ENCODE measurements at places on chromosomes 4 and X.

- no peak for DNase-seq
These were observed 45.2 kb downstream of the SLC4A4 start for GRCh38 chr4:71383984-71384383.

DNA sequence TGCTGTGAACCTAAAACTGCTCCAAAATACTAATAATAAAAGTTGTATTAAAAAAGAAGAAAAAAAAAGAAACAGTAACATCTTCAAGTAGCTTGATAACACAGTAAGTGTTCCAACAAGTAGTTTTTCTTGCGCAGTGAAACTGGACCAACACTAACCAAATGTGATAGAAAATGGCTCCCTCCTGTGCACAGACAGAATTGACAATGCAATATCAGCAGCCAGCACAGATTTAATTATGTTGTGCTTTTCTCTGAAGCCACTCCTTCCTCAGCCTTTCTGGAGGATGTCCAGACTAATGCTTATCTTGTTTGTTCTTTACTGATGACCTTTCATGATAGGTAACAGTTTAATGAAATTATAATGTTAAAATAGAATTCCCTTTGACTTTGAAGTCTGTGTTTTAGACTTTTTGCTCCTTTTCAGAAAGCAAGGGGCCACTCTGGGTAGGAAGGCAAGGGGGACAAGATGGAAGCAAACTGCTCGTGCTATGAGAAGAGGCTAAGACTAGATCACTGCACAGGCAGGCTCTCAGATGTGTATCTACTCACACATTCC lies 147.1 kb upstream of the RPL34 start:
- no peak for DNase-seq

DNA sequence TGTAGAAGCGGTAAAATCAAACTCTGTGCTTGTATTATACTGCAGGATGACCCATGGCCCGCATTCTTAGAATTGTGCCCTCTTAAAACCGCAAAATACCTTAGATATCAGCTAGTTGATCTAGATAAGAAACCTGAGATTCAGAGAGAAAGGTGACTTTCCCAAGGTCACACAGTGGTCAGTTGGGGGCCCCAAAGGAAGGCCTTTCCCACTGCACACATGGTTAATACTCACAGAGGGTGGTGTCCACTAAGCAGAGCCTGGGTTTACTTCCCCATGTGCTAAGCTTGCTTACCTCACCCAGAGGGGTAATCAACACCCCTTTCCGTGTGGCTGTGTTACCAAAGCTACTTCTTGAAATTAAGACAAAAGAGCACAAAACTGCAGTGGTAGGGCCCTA lies 66.3 kb downstream of the RBM47 start:
- DNase-seq = no peak

GRCh38 chr4:61194571-61194970 lies 5.6 kb upstream of the ADGRL3 start:
- DNase-seq = no peak

DNA sequence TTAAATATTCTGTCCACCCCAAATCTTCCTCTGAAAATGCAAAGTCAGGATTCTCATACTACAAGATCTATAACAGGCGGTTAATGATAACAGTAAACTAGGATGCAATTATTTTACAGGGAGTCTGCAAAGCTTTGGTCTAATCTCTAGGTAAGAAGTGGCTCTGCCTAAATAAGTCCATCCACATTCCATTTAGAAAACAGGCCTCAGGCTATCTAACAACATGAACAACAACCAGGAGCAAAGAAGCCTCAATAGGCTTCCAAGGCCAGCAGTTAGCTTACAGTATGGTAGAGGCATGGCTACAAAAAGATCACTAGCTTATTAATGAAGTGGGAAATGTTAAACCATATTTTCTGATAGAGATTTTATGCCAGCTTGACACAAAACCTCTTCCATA lies 6.4 kb downstream of the MAB21L2 start:
- DNase-seq = no peak

GRCh38 chr4:187286525-187286924 lies 562.9 kb upstream of the FAT1 start:
- no peak for DNase-seq

DNA sequence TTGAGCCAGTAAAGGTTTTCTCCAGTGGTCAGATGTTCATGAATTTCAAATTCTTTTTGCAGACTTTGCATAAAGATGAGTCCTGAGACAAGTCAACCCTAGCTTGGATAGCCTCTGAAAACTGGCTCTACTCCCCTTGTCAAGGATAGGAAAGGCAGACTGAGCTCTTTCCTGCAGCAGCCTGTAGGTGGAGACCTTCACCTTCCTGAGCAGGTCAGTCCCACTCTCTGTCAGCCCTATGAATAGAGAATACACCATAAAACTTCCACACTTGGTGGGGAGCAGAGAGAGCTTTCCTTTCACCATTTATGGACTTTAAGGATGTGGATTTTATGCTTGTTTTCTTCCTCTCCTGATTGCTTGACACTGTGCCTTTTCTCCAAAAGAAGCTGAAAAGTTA lies 41.9 kb downstream of the PCDH19 start:
- no peak for DNase-seq

GRCh38 chr4:38489924-38490639 lies 173.9 kb upstream of the KLF3 start:
- no peak for DNase-seq

DNA sequence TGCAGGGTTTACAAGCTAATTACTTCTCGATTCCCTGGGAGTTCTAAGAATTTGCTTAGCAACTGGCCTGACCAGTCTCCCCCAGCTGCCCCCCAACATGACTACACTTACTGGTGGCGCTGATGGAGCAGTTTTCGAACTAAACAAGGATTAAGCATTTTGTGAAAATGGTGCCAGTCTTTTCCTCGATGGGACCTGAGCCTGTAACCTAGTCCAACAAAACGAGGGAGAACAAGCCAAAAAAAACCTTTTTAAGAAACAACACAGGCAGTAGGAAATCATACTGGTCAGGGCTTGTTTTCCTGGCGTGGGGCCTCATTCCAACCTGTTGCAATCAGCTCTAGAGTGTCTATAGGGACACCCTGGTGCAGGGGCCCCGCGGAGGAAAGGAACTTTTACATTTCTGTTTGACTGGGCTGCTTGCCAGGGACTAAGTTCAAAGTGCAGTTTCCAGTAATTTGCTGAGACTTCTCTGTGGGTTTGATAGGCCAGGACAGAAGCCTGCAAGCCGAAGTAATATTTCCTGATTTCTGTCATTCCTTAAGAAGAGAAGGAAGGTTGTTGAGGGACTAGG lies 158.7 kb downstream of the SPRY1 start:
- peak; percentile 94 for DNase-seq

- no peak for DNase-seq
These were observed 161.4 kb downstream of the ENOX2 start for GRCh38 chrX:130741584-130741983.
